ENCODE measurements at places on chromosomes 2 and 18. TPM values are rescaled to one million over a fixed set of nuclear protein-coding genes. Genes with fewer than 3 reads are reported as not detected.

GRCh38 chr18:35747894-35748472, 166.4 kb downstream of the GALNT1 start:
- DNase-seq: no peak

GRCh38 chr2:172228177-172228808, 125.6 kb upstream of the DLX2 start:
- DNase-seq: no peak

The SNORC gene
- 0.49 TPM for total RNA-seq

DNA sequence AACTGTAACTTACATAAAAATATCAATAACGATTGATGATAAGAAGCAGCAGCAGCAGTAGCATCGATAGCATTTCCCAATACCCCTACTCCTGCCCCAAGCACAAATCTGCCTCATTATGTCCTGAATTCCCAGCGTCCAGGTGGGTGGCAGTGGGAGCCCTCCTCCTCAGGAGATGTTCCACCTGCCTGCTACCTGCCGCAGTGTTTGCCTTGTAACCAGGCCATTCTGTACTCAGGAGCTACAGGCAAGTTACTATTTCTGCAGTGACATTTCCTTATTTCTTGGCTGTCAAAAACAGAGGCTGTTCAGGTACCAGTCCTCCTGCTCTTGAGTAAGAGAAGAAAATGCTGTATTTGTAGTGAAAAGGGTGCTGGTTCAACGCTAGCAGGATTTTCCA, 236.4 kb downstream of the CNTNAP5 start:
- no peak for DNase-seq

GRCh38 chr2:216499641-216500218, 1.1 kb downstream of the RPL37A start:
- DNase-seq: no peak

DNA sequence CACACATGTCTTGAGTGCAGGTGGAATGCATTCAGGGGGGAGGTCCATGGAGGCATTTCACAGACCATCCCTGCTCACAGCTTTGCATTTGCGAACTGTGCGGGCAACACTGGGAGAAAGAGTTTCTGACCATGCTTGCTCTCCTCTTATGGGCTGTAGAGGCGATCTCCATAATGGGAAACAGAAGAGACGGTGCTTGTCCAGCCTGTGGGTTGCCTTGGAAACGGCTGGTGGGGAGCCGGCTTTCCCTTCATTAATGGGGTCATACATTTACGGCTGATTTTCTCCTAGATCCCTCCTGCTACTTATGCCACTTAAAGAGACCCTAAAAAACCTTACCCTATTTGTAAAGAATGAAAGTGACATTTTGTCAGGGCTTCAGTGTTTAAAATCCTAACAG, 147.4 kb downstream of the SOX11 start:
- DNase-seq: no peak

The ZNF385B gene
- total RNA-seq: 13.1 TPM

DNA sequence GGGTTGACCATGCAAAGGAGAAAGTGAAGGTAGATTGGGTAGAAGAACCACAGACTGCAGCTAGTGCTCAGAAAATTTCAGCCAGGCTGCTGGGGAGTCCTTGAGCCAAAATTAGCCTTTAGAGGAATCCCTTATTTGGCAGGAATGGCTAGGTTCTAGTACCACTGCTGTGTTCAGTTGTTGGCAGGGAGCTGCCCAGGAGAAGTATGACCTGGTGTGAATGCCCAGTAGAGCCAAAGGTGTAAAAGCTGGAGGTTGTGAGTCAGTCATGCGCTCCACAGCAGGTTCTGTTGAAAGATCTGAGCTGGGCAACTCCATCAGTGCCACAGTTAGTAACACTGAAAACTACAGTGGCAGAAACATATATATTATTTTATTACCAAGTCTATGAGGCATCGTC, 36.4 kb upstream of the TBR1 start:
- DNase-seq: peak; percentile 39

The CYB5A gene
- 22.6 TPM for total RNA-seq

- DNase-seq: no peak
Observed at GRCh38 chr18:37346048-37346447, 219.6 kb downstream of the CELF4 start.

DNA sequence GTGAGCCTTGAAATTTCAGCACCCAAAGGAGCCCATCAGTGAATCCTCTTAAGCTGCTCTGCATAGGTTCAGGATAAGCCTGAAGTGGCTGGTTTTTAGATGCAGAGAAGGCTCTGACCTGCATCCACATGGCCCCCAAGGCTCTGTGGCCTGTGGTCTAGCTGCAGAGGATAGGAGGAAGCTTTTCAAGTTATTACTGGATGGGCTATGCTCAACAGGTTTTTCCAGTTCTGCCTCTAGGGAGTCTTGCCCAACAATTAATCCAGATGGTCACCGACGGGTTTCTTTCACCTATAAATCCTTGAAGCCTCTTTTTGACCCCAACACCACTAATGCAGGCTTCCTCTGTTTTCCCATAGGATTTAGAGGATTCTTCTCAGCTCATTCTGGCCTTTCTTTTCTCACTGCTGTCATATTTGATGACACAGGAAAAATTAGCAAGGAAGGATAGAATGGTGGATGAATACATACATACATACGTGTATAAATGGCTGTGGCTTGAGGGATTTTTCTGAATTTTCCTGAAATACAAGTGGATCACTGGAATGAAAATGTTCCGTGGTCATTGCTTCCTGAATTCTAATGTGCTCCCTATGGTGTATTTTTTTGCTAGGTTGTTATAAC, 52.2 kb upstream of the BCL2L11 start:
- DNase-seq: no peak

DNA sequence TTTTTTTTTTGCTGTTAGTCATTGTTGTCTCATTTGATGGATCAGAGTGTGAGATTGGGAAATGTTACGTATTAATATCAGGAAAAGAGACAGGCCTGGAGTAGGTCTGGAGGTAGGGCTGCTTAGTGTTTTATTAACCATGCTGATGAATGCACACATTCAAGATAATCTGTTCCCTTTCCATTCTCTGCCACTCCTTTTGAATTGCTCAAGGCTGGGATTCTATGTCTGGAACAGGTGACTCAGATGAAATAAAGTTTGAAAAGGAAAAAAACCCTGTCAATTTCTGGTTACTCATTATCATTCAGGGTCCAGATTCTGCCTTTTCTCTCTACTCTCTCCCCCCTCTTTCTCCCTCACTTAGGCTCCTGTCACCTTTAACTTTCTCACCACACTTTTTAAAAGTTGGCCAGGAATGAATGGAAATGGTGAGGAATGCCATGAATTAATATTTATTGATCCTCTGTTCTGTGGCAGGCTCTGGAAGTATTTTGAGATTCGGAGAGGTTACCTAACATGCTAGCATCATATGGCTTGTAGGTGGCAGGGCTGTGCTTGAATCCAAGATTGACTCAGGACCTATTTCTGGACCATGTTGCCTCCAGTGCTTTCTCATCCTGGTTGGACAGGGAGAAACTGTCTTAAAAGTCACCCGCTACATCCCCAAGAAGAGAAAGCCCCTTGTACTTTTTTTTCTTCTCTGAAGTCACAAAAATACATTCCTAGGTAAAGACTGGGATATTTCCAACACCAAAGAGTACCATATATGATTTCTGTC, 40.2 kb downstream of the MAP4K4 start:
- DNase-seq: peak; percentile 56

DNA sequence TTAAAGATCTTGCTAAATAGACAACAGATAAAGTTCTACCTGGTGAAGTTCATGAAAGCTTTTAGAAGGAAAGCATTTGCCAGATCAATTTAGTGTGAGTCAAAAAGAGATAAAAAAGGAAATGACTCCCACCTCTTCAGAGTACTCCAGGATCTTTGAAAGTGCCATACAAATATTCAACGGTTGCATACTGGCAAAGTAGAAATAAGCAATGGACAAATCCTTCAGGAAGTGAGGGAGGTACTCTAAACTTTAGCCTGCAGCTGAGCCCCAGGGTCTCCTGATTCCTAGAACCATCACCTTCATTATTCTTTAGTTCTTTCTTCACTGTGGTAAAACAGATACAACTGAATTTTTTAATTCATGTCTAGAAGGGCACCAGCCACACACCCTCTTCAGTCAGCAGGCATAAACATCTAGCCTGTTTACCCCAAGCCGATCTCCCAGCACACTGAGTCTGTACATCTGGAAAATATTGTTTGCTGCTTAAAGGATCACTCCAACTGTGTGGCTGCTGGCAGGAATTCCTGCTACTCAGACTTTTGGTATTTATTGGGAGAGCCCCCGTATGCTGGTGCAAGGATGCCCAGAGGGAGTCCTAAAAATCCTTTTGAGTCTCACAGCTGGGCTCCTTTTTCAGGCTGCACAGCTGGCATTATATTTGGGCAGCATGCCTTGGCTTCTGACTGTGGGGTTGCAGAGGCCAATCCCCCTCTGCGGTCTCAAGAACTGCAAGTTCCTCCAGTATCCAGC, 72.3 kb upstream of the SESTD1 start:
- peak; percentile 35 for DNase-seq

The MDH1B gene
- 0.36 TPM for total RNA-seq

The MERTK gene
- total RNA-seq: 3.8 TPM

GRCh38 chr2:172370821-172371455, 56.4 kb upstream of the ITGA6 start:
- DNase-seq: no peak

DNA sequence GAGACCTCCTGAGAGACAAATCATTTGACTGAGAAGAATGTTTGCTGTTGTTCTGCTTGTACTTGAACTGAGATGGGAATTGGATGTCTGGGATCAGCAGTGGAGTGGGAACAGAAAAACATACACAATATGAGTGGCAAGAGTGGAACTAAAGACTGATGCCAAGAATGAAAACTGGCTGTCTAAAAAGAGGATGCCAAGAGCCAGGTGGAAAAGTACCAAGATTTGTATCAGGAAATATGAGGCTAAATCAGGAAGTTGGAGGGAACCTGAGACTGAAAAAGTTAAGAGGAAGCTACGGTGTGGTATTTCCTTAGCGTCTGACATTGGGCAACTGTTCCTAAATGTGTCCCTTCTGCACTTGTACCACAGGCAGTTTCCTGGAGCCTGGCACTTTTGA, 440.9 kb upstream of the CELF4 start:
- no peak for DNase-seq

- DNase-seq: no peak
Observed at GRCh38 chr2:240290432-240291336, 144.8 kb upstream of the GPC1 start.

GRCh38 chr2:9053534-9053931, 50.0 kb upstream of the MBOAT2 start:
- DNase-seq: no peak

GRCh38 chr18:80193701-80194100, 53.6 kb downstream of the PARD6G start:
- no peak for DNase-seq

The DLX1 gene
- total RNA-seq: not detected

DNA sequence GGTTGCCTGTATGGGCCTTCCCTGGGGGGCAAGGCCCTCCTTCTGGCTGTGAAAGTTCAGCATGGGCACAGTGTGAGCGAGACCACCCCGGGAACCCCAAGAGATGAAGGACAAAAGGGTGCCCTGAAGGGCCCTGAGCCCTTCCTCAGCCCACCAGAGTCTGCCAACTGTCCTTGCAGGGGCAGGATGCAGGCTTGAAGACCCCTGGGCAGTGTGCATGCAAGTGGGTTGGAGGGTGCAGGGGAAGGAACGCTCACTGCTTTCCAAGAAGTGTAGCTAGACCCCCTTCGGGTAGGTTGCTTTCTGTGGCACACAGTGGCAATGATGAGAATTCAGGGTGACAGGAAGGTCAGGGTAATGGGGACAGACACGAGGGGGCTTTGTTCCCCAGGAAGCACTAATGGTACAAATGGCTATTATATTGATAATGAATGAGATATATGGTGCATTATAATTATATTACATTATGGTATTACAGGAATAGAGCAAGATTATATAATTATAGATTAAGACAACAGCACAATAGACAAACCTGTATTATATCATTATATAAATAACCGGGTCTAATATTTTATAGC, 228.7 kb downstream of the ATAD2B start:
- DNase-seq: no peak

DNA sequence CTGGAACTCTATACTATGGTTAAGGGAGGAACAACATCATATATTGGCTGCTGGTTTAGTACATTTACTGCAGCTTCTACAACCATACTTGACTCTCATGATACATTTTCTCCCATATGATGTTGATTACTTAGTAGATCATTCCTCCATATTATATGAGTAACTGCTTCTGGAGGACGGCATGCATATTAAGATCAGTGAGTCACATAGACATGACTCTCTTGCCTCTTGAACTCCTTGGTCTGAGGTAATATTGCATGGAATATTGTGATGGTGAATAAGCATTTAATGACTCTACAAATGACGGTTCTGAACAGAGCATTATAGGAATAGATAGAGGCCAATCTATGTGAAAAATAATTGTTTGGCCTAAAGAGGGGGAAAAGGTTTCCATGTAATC, 418.8 kb upstream of the SPHKAP start:
- no peak for DNase-seq
